Right hindlimb (tissue), 1 donor: ENCODE measurements at places on chromosomes 2 and 18.
A peak's percentile ranks its signal among the peaks of the same experiment; 100 is the strongest.

- DNase-seq = no peak
These were observed 545 bp downstream of the MPP4 start for GRCh38 chr2:201697899-201698298.

DNA sequence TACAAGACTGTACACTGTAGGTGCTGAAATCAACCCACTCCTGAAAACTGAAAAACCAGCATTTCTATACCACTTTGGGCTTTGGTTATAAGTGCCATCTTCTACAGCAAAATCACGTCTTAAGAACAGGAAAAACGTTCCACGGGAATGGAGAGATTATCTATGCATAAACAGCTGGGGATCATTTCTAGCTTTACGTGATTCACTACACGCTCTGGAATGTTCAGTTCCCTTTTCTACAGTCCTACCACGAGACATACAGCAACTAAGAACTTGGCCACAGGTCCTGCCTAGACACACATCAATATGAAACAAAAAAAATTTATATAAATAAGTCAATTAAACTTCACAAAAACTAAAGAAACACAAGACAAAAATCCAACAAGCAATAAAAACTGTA lies 3.6 kb downstream of the CXCR4 start:
- DNase-seq = no peak

GRCh38 chr2:224258059-224258458 lies 143.8 kb downstream of the FAM124B start:
- DNase-seq = no peak

- no peak for DNase-seq
These were observed 1255.2 kb downstream of the CNTNAP5 start for GRCh38 chr2:125280265-125280664.

DNA sequence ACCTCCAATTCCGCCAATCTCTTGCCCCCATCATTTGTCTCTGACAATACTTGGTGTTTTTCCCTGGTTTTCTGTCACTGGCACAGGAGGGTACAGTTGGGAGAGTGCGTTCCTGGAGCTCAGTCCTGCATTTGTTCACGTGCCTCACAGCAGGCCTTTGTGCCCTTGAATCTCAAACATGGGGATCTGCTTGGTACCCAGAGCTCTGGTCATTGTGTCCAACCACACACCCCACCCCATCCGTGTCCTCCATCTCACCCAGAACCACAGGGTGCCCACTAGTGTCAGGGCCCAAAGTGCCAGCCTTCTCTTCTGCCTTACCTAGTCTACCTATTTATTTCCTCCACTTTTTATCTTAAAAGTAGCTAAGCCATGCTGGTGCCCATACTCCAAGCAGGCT lies 16.2 kb downstream of the GAREM2 start:
- DNase-seq = no peak

DNA sequence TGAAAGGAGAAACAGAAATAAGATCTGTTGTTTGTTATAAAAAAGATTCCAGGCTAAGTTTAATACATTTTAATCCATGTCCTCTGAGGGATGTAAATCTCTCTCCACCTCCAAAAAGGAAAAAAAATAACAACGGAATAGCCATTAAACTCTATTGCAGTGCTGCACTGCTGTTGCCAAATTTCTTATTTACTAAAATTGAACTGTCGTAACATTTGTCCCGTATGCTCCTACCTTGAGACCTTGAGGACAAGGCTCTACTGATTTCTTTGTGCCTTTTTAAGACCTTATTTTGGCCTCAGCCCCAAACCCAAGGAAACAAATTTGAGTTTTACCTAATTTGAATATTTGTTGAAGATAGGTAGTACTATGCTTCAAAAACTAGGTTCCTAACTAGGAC lies 56.4 kb downstream of the FRZB start:
- DNase-seq = no peak

- peak; percentile 25 for DNase-seq
These were observed 2.1 kb downstream of the KLHL14 start for GRCh38 chr18:32770666-32771168.

- no peak for DNase-seq
These were observed 3.0 kb downstream of the VAPA start for GRCh38 chr18:9916808-9917207.

GRCh38 chr2:24233321-24233720 lies 58.5 kb downstream of the FAM228A start:
- no peak for DNase-seq

DNA sequence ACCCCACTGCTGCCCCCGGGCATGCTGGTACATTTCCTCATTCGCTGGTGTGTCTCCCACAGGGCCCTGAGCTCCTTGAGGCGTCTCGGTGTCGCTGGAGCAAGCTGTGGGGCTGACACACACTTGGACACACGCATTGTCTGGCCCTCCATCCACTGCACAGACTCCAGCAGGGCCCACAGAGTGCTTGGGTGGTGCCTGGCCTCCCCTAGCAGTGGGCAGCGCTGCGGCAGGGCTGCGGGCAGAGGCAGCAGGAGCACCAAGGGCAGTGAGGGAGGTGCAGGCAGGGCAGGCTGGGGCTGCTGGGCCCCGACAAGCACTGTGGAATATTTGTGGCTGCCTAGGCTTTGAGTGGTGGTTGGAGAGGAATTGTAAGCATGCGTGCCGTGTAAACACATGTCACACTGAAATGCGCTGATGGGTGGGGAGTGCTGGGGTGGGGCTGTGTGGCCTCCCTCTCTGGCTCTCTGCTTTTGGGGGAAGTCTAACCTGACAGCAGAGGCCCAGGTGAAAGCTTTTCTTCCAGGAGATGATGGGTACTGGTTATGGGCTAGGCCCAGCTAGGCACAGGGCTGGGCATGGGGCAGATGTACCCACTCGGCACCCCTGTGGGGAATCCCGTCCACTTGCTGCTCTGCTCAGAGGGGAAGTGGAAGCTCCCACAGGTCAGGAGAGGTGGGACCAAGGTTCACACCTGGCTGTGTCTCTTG lies 55.5 kb upstream of the HS6ST1 start:
- DNase-seq = no peak

- DNase-seq = no peak
These were observed 142.3 kb upstream of the TANK start for GRCh38 chr2:161017780-161018470.

GRCh38 chr18:9413576-9413975 lies 61.7 kb upstream of the RALBP1 start:
- peak; percentile 60 for DNase-seq

- no peak for DNase-seq
These were observed at the start of gene TUBA3E for GRCh38 chr2:130198343-130198742. TUBA3E (minus strand) TSS chr2:130198439; CDS start chr2:130198360, 79 bp downstream.

DNA sequence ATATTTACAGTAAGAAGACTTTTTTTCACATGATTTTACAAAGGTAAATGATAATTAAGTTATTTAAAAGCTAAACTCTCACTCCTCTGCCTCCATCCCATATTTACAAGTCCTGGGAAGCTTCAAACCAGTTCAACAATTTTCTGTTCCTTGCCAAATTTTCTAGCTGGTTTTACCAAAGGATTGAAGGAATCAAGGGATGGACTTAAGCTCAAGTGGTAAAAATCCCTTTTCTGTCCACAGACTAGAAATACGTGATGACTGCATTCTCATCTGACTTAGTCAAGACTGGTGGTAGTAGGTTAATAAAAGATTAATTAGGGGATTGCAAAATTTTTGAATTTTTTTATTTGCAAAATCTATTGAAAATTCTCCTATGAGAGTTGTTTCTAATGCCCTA lies 297.3 kb downstream of the MTX2 start:
- DNase-seq = no peak

GRCh38 chr2:135095591-135095990 lies 43.5 kb downstream of the RAB3GAP1 start:
- DNase-seq = no peak

- DNase-seq = no peak
These were observed 107.6 kb upstream of the POU3F3 start for GRCh38 chr2:104746299-104746698.

GRCh38 chr2:125491663-125492062 lies 1164.3 kb upstream of the GYPC start:
- no peak for DNase-seq

DNA sequence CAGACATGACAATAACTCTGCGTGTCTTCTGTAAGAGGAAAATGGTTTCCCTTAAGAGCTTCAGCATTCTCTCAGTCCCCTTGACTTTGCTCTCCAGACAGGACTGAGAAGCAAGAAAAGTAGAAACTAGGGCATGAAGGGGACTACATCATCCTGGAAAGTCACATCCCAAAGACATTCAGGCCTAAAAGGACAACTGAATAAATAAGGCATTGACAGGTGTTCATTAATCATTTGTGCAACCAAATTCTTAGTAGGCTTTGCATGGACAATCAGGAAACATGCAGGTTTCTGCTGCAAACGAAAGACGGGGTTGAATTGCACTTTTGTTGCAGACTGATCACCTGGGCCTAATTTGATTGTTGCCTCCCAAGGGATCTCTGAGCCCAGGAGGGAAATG lies 1.2 kb upstream of the SGPP2 start:
- no peak for DNase-seq

DNA sequence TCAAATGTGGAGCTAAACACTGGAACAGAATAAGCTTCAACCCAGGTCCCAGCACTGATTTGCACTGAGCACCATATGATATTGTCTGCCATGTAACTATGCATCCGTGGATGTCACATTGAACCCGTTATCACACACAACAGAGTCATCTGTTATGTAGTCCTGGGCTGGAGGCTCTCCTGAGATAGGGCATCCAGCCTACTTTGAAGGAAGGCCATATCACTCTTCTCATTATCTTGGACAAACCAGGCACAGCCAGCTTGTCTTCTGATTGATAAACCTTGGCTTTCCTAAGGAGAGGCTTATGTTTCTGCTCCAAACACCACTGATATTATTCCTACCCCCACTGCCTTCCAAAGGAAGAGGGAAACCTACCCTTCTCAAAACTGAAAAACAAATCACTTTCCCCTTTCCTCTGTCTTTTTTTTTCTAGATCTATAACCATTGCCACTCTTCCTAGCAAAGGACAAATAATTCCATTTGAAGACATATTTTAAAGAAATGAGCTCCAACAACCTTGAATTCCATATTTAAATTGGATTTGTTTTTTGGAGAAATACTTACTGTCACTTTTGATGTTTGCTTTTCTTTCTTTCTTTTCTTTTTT lies 16.4 kb downstream of the RSAD2 start:
- no peak for DNase-seq
